Fibroblast of skin of scalp (primary cell): ENCODE measurements at places on chromosomes 5 and 9.

DNA sequence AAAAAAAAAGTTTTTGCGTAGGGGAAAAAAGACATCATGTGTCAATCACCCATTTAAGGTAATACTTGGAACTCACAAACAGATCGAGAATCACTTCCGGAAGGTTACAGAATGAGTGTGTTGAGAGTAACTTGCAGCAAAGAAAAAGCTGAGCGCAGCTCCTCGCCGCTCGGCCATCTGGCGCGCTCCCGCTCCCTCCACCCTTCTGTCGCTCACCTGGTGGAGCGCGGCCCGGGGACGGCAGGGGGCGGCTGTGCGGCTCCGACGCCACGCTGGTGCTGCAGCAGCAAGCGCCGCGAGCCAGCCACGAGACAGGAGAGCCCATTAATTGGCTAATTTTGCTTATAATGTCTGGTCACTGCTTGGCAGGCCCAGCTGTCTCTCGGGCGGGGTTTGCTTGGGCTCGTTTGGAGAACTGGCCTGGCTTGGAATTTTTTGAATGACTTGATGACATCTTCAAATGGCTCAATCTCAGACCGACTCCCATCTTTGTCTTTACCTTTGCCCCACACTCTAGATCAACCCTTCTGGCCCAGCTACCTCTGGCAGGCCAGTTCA, 601.8 kb downstream of the CCDC171 start:
- DNase-seq = peak; percentile 23

DNA sequence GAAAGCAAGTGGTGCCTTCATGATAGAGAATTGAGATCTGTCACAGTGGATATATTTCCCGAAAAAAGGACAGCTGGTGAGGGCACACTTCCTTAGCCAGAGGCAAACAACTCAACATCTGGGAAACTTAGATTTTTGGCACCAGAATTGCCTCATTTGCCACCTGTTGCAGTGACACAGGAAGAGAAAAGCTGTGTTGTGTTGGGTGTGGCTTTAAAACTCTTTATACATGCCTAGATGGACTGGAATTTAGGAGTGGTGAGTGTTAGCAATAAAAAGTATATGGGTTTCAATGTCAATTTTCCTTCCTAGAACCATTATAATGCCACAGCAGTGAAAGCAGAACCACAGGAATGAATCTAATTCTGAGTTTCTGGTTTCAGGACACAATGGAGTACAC, 62.6 kb upstream of the CEMIP2 start:
- DNase-seq = no peak

DNA sequence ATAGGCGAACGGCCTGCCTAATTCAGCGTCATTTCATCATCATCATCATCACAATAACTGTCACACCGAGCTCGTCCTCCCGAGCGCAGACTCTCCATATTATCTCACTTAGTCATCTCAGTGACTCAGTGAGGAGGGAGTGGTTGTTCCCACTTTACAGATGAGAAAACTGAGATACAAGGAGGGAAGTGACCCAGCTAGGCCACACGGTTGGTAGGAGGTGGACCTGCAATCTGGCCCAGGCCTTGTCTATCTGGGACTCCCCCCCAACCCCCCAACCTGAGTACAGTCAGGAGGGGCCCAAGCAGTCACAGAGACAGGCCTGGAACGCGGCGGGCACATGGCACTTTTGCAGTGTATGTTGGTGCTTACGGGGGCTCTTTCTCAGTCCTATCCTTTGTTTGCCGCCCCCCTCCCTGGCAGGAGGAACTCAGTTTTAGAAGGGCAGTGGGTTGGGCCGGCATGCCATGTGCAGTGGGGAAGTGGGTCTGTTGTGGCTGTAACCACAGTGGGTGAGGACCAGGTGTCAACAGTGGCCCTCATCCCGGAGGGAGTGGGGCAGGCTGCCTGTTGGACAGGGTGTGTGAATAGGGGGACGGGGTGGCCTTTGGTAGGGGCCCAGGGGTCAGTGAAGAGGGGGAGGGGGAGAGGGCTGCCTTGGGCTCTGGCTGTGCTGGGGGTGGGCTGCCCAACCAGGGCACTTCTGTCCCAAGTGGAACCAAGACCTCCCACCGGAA, 1.7 kb upstream of the RXRA start:
- peak; percentile 66 for DNase-seq

GRCh38 chr9:110742741-110743371, 74.3 kb downstream of the MUSK start:
- peak; percentile 76 for DNase-seq

- no peak for DNase-seq
These were observed 15.6 kb downstream of the FAM219A start for GRCh38 chr9:34442770-34443169.

DNA sequence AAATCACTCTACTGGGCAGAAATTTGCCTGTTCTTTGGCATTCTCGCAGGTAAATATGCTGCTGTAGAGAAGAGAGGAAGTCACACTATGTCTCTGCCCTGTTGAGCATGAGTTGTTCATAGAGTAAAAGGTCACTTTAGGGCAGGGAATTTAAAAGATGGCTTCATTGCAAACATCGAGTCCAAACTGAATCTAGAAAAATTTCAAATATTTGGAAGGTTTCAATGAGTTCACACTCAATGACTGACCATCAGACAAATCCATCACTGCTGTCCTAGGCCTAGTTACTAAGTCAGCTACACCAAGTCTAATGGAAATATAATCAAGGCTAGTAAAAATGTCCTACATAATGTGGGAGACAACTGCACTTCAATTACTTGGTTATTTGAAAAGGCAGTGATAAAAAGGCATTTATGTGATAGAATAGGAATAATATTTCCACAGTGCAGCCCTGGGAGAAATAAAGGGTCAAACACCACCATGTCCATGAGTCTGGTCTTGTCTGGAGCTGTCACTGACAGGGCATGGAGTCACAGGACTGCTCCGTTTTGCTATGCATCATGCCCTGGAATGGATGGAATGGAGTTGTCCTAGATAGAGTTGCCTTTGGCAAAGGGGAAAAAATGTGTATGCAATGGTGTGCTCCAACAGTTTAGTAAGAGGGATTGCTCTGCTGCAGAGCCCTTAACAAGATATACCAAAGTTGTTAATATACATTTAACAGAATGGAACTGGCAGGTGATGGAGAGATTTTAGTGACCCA, 218.5 kb upstream of the DAPK1 start:
- peak; percentile 84 for DNase-seq
